ENCODE measurements at places on chromosomes 7 and 10.

DNA sequence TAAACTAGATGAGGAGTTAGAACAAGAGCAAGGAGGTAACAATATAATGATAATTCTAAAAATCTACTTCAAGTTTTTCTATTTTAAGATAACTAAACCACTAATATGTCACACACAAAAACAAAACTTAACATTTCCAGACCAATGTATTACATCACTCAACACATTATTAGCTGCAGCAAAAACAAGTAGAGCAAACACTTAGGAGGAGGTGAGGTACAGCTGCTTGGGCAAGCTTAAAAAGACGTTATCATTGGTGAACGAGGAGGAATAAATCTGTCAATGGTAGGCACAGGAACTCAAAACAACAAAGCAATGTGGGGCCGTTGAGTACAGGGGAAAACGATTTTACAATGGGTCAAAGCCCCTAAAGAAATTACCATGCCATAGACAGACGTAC lies 58.8 kb downstream of the EZH2 start:
- no peak for DNase-seq

- DNase-seq = no peak
Measured at GRCh38 chr10:95655571-95656290, 780 bp downstream of the ALDH18A1 start.

DNA sequence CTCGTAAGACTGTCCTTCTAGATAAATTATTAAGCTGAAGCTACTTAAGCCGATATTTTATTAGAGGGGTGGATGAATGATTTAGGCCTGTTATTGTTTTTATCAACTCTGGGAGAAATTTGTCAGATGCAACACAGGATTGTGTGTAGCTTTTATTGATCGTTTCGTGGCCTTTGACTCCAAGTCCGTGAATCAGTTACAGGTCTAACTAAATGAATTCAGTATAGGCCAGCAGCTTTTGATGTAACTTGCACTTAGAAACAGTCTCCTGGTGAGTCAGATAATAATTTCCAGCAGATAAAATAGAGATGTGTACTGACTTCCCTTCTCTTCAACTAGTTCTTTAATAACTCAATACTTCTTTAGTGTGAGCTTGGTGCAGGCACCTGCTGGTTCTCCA lies 341.7 kb upstream of the SMIM30 start:
- no peak for DNase-seq

DNA sequence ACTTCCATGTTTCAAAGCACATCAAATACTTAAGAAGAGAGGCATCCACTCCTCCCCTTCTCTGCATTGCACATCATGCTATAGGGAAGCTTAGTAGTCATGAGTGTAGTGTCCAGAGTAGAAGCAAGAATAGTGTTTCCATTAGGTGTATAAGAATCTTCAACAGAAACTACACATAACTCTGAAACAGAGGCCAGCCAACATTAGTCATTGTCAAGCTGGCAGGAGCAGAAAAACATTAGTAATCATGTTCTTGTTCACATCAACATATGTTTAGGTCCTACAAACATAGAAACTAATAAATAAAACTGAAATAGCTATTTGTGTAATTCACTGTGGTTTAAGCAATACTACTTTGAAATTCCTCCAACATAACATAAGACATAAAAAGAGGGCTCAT lies 370.2 kb downstream of the PPP1R3A start:
- no peak for DNase-seq

- no peak for DNase-seq
Measured at GRCh38 chr10:90963331-90963730, 42.4 kb upstream of the ANKRD1 start.

GRCh38 chr10:117656385-117657367 lies 114.1 kb downstream of the EMX2 start:
- no peak for DNase-seq

GRCh38 chr10:71264345-71265200 lies 52.2 kb downstream of the UNC5B start:
- DNase-seq = no peak

All from urinary bladder (tissue), 4 donors.